K562 (cell line): ENCODE measurements at places on chromosomes 1 and 21. TPM values are rescaled to one million over a fixed set of nuclear protein-coding genes. Genes with fewer than 3 reads are reported as not detected.

GRCh38 chr1:59034925-59035324 is 251.1 kb upstream of the JUN start:
- DNase-seq = no peak

DNA sequence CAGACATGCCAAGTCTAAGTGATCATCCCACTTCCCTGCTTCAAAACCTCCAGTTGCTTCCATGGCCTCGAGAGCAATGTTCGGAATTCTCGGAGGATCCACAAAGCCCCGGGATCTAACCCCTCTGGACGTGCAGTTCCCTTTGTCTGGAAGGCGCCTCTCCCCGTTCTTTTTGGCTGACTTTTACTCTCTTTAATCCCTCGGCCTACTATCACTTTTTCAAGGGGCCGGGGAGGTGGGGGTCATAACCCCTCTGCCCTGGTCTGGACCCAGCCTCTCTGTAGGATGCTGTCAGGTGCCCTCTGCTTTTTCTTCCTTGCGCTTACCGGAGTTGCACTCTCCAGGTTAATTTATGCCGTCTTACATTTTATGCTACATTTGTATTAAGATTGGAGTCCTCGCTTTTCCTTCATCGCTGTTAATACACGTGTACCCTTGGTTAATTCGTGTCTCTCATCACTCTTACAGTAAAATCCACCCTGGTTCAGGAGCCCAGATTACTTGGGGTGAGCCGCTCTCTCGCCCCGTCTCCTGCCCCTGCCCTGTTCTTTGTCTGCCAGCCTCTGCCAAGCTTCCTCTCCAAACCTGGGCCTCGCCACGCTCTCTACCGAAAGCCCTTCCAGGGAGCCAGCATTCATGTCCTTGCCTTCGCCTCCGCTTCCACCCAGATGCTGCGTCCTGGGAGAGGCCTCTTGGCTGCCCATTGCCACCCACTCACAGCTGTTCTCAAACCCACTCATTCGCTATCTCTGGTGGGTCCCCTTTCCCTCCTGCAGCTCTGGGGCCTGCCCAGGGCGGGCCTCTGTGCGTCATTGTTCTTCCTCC is 448.6 kb downstream of the CAMTA1 start:
- DNase-seq = no peak

GRCh38 chr1:101196668-101197067 is 40.2 kb upstream of the S1PR1 start:
- DNase-seq = no peak

DNA sequence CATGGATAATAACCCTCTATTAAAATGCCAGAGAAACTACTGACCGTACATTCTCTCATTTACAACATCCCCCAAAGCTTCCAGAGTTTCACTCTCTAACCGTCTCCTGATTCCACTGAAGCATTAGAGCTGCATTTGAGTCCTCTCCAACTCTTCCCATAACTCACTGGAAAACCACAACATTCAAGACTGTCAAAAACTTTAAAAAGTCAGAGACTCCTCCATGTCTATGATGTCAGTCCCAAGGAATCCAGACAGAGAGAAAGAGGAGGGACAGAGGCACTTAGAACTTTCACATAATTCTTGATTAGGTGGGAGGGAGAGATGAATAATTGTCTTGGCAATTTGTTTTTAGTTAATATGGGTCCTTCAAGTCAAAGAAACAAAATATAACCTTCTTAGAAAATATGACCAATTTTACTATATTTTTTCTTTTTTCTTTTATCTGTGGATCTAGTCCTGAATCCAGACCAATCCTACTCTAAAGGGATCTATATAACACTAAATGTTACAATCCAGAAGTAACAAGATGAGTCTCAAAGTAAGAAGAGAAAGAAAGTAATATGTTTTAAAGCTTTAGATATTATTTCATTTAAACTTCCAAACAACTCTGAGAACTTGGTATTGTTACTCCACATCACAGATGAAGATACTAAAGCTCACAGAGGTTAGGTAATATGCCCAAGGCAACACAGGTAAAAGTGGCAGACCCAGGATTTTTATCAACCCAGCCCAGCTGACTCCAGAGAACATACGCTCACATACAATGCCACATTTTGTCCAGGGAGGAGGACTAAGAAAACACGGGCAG is 23.8 kb downstream of the OTUD7B start:
- DNase-seq = no peak

DNA sequence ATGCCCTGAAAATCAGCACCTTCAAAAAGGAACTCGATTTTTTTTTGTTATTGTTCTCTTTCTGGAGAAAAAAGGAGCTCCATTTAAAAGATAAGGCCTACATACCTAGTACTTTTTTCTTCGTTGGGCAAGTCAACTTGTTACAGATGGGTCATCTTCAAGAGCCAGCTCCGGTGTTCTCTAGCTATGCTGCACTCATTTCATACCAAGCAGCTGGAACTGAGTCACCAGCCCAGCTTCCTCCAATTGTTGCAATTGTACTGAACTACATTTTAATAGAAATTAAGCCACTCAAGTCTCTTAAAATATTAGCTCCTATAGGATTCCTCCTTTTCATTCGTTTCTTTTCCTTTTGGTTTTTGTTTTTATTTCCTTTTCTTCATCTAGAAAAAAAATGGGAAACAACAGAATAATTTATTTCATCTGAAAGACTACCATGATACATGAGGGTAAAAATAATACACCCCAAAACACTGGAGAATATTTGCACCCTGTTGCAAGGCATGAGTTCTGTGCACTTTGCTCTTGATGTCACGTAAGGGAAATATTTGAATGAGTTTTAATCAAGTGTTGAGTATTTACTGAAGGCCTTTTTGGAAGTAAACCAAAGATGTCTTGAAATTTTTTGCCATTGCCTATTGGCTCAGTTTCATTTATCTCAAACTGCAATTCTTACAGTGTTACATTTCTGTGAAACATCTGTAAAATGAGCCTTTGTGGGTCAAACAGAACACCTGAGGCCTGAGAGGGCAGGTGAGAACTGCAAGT is 60.5 kb downstream of the CLIC4 start:
- DNase-seq = no peak

DNA sequence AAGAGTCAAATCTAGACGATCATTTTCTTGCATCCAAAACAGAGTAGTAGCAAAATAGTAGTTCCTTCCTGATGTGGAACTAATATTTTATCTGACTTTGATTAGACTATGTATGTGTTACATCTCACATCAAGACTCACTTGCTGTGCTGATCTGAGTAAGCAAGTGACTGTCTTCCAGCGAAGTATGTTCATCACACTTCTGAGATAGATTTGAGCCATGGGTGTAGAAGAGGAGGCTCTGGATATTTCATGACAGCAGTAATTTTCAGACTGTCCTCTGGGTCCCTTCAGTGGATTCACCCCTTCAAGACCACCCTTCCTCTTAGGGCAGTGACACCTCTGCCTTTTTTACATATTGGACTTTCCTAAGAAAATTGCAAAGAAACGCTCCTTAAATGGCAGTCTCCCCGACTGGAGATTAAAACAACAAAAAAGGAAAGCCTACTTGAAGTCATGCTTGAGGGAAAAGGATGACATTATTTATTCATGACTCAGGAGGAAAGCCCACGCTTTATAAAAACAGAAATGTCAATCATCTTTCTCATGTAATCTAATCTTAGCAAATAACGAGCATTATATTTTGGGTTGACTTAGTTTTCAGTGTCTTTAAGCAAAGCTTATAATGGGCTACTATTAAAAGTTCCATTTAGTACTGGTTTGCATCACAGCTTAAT is 22.8 kb downstream of the ATP1B1 start:
- no peak for DNase-seq

DNA sequence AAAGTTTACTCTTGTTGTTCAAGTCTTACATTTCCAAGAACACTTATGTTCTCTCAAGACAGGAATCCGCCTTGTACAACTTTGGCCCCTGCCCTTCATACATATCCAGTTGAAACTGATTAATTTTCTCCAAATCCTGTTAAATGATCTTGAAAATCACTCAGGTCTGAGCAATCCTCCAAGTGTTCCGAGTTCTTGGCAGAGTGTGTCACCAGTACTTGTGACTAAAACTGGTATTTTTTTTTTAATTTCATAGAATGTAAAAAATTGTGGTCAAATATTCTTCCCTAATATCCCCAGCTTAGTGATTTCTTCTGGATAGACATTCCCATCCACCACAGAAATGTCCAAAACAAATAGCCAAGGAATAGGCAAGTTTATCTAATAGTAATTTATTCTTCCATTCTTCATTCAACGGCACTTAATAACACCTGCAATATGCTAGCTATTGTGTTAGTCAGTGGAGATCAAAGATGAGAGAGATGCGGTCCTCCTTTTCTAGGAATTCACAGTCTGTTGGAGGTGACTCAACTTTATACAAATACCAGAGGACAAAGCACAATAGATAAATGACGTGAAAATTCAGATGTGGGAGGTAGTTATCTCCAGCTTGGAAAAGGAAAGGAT is 71.4 kb downstream of the DIRAS3 start:
- DNase-seq = no peak

HTR1D gene
- 0.04 TPM in 1 of 2 replicates, not detected in the other for total RNA-seq

CDK18 gene
- total RNA-seq = 0.34 and 0.44 TPM in 2 replicates

ZNF362 gene
- 0.83 and 1.1 TPM in 2 replicates for total RNA-seq
